ENCODE measurements at places on chromosomes 11 and 22. TPM values are rescaled to one million over a fixed set of nuclear protein-coding genes. Genes with fewer than 3 reads are reported as not detected.

DNA sequence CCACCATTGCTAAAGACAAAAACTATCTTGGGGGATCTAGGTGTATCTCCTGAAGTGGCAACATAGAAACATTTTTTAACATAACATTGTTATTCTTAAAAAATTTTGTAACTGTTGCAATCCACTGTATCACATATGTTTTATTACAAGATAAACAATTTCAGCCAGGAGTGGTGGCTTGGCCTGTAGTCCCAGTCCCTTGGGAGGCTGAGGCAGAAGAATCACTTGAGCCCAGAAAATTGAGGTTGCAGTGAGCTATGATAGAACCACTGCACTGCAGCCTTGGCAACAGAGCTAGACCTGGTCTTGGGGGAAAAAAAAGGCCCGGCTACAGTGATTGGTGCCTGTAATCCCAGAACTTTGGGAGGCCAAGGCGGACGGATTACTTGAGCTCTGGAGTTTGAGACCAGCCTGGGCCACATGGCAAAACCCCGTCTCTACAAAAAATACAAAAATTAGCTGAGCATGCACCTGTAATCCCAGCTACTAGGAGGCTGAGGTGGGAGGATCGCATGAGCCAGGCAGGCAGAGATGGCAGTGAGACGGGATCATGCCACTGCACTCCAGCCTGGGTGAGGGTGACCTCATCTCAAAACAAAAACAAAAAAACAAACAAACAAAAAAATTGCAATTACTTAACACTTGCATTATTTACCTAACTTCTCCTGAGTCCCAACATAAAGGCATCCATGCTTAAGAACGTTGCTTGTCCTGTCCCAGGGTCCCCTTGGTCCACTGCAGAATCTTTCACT, 1.5 kb upstream of the DEPDC5 start:
- no peak for DNase-seq

The HYOU1 gene
- total RNA-seq = 140 TPM

GRCh38 chr11:25855916-25856315, 476.0 kb upstream of the ANO3 start:
- DNase-seq = no peak

- DNase-seq = no peak
Observed at GRCh38 chr22:48227341-48228018, 1465.0 kb downstream of the TBC1D22A start.

The NLRX1 gene
- 20.2 TPM for total RNA-seq

The DDIAS gene
- total RNA-seq = not detected

- no peak for DNase-seq
Observed at GRCh38 chr11:28922386-28922981, 814.3 kb downstream of the METTL15 start.

- no peak for DNase-seq
Observed at GRCh38 chr11:115503083-115503885, 931 bp downstream of the CADM1 start.

- no peak for DNase-seq
Observed at GRCh38 chr22:17281440-17281841, 62.2 kb upstream of the ADA2 start.

The GGTLC3 gene
- not detected for total RNA-seq

DNA sequence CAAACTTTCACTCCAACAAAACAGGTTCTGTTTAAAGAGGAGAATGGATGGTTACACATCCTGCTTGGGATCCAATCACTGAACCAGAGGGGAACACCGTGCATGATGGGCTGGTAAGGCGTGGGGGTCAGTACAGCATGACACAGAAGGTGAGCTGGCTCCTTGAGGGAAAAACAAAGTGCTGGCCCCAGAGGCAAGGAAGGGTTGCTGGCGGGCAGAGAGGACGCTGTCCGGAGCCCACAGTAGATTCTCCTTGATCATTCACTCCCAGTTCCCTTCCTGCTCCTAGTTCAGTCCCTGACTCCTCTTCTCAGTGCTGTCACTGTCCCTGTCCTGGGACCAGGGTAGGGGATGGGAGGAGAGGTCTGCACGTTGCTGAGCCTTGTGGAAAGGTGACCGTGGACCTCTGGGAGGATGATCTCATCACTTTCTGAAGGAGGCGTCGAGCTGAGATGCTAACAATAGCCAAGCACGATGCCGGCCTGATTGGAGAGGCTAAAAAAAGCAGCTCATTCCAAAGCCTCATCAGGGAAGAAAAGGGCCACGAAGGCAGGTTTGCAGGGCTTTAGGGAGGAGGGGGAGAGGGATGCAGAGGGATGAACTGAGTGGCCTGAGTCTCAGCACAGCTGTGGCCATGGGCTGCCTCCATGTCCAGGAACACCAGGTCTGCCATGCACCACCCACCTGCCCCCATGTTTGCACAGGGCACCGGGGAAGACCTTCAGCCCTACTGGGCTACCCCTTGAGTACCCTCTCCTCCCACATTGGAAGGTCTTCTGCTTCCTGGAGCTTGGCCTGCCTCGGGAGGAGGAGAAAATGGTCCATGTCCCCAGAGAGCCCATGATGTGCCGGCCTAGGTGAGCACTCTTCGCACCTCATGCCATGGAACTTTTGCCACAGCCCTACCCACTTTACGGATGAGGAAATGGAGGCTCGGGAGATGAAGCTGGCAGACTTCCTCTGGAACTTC, 72.7 kb upstream of the RTL6 start:
- DNase-seq = no peak

The CHKA gene
- total RNA-seq = 22.2 TPM

The KCNQ1 gene
- 25.3 TPM for total RNA-seq
